ENCODE measurements at places on chromosomes 1 and 21.

DNA sequence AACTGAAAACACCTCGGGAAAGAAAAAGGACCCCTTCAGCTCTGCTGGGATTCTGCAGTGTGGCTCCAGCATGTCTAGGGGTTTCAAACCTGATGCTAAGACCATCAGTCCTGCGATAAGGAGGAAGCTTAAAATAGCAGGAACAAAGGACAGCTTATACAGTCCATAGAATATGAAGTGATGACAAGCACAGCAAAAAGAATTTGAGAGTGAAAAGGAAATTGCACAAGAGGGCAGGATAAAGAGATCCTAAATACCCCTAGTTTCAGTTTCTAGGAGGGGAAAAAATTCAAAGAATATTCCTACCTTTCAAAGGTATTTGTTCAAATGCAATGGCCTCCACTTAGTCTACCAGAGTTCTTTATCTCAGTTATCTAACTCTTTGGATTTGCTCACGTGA, 171.4 kb downstream of the TGFB2 start:
- no peak for DNase-seq

DNA sequence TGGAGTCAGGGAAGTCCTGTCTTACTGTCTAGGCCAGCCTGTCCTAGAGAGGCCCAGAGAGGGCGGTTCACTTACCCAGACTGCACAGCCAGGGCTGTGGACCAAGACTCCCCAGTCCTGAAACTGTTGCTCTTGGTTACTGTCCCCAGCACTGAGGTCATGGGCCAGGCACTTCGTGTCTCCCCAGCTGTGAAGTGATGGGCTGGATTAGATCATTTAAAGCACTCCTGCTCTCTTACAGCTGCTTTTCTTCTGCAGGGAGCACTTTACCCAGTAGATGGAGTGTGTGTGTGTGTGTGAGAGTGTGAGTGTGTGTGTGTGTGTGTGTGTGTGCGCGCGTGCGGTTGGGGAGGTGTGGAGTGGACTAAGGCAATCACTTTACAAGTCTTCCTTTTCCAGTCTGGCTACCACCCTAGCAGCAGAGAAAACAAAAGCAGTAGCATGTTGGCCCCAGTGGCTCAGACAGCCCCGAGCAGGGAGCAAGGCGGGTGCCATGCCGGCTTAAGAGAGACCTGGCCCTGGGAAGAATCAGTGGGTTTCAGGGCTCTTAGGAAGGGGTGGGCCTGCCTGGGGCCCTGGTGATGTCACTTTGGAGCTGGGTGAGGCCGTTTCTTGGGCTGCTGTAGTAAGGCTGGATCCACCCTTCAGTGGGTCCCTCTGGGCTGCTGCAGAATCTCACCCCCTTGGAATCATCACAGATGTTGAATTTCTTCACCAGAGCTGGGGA, 2.4 kb downstream of the SPSB1 start:
- DNase-seq, result peak; percentile 56

DNA sequence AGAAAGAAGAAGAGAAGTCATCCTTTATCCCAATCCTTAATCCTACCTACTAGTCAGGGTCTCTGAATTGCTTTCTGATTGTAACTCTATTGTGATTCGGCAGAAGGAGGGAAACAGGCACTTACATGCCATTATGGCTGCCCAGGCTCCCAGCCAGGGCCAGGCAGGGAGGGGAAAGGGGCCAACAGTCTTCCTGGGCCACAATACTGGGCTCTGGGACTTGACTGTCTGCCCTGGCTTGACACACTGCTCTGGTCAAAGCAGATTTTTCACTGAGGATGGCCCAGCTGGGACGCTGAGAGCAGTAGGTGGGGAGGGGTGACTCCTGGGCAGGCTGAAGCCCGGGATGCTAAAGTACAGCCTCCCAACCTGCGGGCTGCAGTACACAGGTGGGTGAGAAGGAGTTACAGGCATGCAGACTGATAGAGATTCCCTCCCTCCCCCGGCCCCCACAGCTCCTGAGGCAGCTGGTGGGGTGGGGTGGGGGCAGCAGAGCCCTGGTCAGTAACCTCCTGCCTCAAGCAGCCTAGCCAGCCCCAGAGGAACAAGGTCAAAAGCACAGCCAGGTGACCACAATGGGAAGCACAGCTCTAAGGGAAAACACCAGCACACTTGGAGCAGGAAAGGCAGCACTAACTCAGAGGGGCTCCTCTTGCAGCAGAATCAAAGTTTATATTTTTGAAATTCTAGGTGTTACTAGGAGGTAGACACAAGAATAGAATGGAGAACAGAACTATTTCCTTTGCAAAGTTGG, 25.3 kb downstream of the KCND3 start:
- no peak for DNase-seq

DNA sequence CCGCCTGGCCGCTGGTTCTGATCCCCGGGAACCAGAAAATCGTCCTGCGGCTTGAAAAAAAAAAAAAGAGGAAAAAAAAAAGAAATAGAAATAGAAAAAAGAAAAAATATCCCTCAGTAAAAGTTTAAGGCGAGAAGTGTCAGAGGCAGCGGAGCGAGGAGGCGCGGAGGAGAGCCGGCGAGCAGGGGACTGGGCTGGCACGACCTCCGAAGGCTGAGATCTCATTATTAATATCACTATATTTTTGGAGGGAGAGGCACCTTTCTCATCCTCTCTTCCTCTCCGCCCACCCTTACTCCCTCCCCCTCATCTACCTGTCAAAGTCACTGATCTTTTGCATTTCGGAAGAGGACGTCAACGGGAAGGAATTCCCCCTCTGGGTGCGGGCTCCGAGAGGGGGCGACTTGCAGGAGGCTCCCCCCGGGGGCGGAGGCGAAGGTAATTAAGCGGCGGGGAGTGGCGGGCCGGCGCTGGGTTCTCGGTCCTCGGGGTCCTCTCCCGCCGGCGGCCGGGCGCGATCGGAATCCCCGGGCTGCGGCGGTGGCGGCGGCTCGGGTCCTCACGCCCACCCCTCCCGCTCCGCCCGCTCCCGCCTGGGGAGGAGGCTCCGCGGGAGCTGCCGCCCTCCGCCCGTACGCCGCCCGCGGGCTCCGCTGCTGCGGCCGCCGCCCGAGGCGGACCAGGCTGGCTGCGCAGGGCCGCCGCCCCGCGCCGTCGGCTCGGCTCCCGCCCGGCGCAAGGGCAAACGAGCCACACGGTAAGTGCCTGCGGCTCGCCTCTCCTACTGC, at the start of gene NTNG1:
NTNG1 (plus strand) TSS at position 337 of the 788 bp plus-strand sequence.
- DNase-seq, result no peak

- DNase-seq, result no peak
These were observed 1.9 kb downstream of the CNN3 start for GRCh38 chr1:94925004-94925403.

- no peak for DNase-seq
These were observed 493.8 kb downstream of the SIPA1L2 start for GRCh38 chr1:232136136-232136535.

- DNase-seq, result peak; percentile 12
These were observed 53.8 kb upstream of the SYT14 start for GRCh38 chr1:209884249-209884648.

- DNase-seq, result no peak
These were observed 39.6 kb downstream of the GFI1 start for GRCh38 chr1:92447033-92447681.

DNA sequence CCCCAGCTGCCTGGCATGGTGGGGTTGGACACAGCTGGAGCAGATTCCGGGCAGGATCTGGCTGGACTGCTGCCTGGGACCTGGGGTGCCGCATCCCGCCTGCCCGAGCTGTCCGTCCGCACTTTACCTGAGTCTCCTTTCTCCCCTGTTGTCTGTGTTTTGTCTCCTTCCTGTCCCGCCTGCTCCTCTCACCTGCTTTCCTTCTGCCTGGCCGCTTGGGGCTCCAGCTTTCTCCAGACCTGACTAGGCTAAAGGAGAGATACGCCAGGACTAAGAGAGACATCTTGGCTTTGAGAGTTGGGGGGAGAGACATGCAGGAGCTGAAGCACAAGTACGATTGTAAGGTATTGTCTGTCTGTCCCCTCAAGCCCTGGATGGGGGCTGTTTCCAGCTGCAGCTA, 73.3 kb downstream of the ARHGEF10L start:
- DNase-seq, result no peak

GRCh38 chr1:15816674-15817073, 9.2 kb upstream of the UQCRHL start:
- DNase-seq, result peak; percentile 35

DNA sequence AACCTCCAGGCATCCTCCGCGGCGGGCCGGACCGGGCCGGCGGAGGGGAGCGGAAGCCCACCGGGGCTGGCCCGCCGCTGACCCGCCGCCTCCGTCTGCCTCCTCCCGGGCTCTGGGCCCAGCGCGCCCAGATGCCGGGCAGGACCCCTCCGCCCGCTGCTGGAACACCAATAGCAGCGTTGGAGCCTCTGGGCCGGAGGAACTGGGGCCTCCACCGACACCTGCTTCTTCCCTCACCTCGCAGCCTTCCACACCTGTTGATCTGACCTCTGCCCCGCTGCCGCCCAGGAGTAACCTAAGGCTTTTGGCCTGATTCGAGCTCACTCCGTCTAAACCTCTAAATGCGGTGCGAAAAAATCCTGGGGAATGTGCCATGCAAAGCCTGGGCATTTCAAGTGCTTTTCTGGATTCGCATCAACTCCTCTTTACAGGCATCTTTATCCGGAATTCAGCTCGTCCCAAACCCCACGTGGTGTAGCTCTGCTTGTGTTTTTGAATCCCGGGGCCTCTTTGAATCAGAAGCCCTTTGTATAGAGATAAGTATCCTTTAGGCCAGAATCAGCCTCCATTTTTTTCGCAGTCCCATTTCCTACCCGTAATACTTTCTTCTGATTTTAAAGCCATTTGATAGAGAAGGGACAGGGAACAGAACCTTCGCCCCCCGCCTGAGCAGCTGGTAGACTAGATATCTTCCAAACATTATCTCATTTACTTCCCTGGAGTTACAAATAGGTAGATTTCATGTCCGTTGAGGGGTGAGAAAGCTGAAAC, 680 bp upstream of the CNN3 start:
- no peak for DNase-seq
